ENCODE measurements at places on chromosomes 4 and X.

- no peak for DNase-seq
Observed at GRCh38 chr4:100284129-100284880, 94.0 kb upstream of the DDIT4L start.

GRCh38 chr4:145763399-145763798 lies 83.5 kb downstream of the C4orf51 start:
- DNase-seq: no peak

GRCh38 chr4:33400504-33400903 lies 2680.3 kb downstream of the PCDH7 start:
- DNase-seq: no peak

- DNase-seq: no peak
Observed at GRCh38 chrX:45749375-45749774, 548.7 kb upstream of the DIPK2B start.

GRCh38 chr4:31068257-31069075 lies 348.3 kb downstream of the PCDH7 start:
- no peak for DNase-seq
